Globus pallidus (tissue), 1 donor: ENCODE measurements at places on chromosomes 12 and 14.

DNA sequence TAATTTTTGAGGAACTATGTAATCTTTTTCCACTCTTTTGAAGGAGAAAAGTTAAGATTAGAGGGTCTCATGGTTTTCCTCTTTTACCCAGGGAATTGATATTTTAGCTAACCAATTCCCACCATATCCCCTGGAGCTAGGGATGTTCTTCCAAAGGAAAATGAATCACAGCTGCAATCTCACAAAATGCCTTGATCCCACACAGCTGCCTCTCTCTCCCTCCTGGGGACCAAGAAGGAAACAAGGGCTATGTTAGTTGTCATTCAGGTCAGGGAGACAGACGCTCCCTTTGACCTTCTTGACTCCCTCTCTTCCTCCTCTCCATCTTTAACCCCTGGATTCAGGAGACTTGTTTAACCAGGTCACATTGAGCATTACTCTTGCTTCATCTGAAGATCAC lies 9.5 kb downstream of the DCN start:
- no peak for DNase-seq

DNA sequence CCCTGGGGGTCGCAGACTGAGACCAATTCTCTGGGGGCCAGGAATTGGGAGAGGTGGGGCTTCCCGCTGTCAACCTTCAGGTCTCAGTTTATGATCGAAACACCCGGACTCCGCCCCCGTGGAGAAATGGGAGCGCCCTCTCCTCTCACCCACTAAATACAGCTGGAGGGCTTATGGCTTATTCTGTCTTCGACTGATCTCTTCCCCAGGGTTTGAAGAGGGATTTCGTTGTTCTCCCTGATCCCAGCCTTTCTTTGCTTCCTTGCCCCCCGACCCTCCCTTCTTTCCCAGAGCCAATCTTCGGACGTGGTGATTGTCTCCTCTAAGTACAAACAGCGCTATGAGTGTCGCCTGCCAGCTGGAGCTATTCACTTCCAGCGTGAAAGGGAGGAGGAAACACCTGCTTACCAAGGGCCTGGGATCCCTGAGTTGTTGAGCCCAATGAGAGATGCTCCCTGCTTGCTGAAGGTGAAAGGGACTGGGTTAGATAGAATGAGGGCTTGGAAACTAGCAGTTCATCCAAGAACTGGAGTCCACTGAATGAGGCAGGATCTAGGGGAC lies 607 bp downstream of the OS9 start:
- DNase-seq, result no peak

- DNase-seq, result no peak
These were observed 56.0 kb upstream of the BDKRB2 start for GRCh38 chr14:96148631-96149030.

GRCh38 chr14:63178912-63179311 lies 25.3 kb upstream of the RHOJ start:
- DNase-seq, result no peak

DNA sequence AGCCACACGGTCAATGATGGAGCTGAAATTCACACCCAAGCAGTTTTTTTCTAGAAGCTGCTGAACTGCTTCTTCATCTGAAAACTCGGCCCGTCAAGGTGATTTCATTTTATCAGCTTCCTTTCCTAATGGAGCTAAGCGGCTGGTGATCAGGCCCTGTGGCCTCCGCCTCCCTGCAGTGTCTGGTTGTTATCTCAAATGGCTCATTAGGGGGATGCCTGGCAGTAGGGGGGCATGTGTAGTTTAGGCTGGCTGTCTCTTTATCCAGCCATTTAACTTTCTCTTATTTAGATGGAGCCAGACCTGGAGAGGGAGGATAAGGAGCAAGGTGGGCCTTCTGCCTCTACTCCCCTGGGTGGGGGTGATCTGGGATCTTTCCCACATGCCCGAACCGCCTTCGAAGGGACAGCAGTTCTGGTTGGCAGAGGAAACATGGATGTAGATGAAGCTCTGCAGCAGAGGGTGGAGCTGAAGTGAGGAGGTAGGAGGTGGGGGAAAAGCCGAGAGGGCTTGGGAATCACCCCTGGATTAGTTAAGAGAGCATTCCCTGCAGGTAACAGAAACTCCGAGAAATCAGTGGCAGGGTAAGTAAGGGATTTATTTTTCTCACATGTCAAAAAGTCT lies 64.4 kb downstream of the TGFB3 start:
- no peak for DNase-seq

DNA sequence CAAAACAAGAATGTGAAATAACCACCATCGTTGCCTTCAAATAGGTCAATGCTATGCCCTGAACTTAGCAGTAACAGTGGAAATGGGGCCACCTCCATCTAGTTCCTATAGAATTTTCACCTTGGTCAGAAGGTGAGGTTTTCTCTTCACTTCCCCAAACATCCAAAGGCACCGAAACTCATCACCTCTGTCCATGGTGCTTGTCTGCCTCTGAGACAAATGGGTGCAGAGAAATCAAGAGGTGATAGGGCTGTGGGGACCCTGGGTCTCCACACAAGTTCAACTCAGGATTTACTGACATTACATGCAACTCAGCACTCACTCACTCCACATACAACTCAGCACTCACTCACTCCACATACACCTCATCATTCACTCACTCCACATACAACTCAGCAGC lies 26.2 kb upstream of the TMEM132C start:
- no peak for DNase-seq
